Fibroblast of mammary gland (primary cell): ENCODE measurements at places on chromosomes 3 and 15.
A peak's percentile ranks its signal among the peaks of the same experiment; 100 is the strongest.

DNA sequence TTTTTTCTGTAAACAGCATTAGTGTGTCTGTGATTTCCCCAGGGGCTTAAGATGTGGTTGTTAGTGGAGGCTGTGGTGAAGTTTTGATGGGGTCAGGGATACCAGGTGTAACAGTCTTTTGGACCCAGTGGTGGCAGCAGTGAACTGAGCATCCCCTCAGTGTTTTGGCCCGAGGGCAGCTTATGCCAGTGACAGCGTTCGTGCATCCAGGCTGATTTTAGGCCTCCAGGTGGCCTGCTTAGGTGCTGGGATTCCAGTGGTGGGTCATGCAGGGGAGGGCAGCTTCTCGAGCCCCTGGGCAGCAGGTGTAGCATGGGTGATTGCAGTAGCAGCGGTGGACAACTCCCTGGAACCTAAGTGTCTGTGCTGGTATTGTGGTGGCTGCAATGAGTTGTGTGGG is 29.2 kb downstream of the STT3B start:
- no peak for DNase-seq

DNA sequence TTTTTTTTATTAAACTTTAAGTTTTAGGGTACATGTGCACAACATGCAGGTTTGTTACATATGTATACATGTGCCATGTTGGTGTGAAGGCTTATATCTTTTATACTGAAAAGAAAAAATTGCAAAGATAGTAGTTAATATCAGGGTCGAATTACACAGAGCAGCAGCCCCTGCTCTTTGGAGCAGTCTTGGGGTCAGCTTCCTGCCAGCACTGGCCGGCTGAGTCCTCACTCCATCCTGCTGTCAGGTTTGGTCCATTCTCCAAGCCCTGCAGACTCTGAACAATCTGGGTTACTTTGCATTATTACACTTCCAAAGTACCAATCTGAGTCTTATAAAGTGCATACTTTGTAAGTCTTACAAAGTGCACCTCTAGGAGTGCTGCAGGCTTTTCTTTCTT is 66.0 kb downstream of the COL8A1 start:
- DNase-seq = no peak

- DNase-seq = peak; percentile 24
Observed at GRCh38 chr3:64958199-64958843, 270.5 kb upstream of the ADAMTS9 start.

DNA sequence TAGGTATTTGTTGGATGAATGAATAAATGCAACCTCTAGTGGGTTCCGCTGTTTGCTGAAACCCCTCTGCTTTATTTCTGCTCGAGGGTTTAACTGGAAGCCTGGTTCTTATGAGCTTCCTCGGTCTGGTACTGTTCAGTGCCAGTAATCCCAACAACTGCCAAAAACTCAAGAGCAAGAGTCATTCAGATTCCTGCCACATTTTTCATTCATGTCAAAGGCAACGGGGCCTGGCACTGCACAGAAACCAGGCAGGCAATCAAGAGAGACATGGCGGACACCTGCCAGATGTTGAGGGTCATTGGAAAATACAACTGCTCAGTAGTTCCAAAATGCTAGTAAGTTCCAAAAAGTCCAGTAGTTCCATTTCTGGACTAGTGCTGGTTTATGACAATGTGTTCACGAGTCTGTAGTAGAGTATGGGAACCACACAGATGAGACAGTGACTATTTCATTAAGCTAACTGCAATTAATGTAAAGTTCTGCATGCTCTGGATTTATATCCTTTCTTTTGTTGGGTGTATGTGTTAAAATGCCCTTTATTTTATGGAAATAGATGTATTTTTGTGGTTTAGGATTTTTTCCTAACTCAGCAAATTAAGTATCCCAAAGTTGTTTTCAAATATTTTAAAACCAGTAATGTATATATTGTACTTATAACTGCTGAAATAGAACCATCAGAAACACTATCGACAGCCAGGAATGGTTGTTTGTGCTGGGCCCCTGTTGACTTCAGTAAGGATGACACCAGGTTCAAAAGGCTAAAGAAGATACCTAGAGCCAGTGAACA is 22.7 kb upstream of the TMEM41A start:
- no peak for DNase-seq

DNA sequence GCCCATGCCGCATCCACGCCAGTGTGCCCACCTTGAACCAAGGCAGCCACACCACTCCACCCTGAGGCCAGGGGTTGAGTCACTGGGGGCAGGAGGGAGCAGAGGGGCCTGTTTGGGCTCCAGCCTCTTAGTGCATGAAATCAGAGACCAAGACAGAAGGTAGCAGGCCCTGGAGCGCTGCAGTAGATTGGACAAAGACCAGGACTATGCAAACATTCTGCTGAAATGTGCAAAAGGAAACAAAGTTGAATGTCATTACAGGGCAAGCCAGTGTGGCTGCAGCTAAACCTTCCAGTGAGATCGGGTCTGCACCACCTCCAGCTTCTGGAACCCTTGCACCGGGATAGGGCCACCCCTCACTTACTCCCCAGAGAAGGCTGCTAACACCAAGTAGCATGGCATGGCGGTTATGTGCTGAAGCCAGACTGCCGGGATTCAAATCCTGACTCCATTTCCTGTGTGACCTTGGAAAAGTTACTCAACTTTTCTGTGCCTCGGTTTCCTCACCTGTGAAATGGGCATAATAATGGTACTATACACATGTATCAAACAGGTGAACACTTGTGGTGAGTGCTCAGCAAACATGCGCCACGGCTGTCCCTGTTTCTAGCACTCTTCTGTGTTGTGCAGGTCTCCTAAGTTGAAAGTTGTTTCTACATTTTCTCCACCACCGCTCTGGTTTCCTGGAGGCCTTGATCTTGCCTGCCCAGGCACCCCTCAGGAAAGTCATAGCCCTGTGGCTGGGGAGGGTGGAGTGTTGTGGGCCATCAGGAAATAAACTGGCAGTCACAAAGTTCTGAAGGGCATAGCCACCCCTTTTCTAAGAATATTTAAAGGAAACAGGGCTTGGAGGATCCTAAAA is 25.0 kb upstream of the GP9 start:
- DNase-seq = no peak

DNA sequence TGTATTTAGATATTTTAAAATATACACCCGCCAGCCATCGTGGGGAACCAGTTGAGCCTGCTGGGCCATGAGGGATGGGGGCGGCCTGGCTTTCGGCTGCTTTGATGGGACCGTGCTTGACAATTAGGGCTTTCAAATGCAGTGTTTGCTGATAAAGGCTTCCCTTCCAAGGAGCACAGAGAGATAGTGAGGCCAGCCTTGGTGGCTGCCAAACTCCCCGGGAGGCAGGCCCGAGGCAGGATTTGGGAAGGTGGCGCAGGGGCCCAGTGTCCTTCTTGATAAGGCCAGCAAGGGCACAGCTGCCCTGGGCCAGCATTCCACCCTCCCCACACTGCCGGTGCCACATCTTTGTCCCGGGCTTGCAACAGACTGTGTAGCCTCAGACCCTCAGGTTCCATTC is 75.6 kb downstream of the LINGO1 start:
- no peak for DNase-seq

GRCh38 chr3:112111785-112112402 is 21.2 kb downstream of the GCSAM start:
- peak; percentile 75 for DNase-seq

DNA sequence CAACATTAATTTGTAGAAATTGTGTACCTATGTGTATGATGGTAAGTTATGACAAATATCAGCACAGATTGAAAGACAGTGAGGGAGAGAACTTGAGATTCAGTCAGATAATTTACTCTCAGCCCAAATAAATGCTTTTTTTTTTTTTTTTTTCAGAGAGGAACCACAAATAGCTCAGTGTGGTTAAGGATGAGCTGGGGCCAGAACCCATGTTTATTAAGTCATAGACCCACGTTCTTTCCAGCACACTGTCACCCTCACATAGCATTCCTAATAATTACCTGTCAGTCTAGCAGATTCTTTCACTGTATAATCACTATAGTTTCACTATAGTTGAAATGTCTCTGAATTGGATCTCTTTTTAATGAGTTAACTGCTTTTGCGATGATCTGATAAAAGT is 246.1 kb downstream of the ZIC1 start:
- DNase-seq = peak; percentile 56

- no peak for DNase-seq
Observed at GRCh38 chr15:100898152-100898490, 18.5 kb downstream of the ALDH1A3 start.

DNA sequence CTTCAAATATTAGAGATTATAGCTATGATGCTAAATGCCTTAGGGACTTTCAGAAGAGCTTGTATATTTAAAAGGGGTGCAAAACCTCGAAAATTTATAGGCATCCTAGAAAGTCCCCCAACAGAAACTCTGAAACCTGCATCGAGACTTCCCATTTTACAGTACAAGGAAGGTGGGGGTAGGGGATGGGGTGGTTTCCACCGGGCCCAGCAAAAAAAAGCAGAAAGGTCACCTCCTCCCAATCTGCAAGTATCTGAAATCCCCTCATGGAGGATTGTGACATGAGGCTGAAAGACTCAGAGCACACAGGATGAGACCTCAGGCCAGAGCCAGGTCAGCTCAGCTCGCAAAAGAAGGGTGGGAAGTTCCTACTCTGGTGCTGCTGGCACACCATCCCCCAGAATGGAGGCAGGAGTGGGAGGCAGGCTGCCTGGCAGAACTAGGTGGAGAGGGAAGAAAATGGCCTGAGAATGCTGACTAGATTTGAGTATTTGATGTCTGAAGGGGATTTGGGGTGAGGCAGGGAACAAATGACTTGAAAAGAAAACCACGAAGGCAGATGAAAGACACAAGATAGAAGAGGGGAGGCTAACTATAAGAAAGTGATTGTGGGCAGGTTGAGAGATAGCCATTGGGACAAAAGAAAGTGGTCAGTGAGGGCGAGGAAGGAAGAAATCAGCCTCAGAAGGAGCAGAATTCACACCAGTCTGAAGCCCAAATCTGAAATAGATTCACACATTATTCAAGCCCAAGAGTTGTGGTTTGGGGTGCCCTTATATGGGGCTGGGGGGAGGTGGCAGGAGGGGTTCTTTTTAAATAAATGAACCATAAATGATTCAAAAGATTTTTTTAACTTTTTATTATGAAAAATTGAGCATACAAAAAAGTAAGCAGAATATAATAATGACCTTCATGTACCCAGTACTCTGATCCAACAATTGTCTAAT is 22.5 kb upstream of the TSC22D2 start:
- no peak for DNase-seq

- DNase-seq = no peak
Observed at GRCh38 chr3:42991341-42992315, 12.5 kb downstream of the GASK1A start.

GRCh38 chr3:105394177-105394576 is 27.5 kb downstream of the ALCAM start:
- DNase-seq = no peak

- no peak for DNase-seq
Observed at GRCh38 chr15:101255051-101255395, 3.2 kb upstream of the CHSY1 start.

DNA sequence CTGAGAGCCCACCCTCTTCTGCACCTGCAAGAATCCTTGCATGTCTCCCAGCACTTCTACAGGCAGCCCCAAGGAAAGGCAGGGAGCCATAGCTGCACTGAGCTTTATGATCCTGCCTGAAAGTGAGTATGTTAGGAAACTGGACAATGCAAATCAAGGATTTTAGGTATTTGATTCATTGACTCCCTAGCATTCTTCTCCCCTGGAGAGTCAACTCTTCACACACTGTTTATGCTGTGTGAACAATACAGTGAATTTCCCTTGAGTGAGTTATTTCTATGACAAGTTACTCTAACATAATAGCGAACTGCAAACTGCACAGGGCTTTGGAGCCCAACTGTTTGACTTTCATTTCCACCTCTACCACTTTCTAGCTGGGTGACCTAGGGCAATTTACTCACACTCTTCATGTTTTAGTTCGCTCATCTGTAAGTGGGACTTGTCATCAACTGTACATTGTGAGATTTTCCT is 96.0 kb upstream of the PHLDB2 start:
- no peak for DNase-seq

DNA sequence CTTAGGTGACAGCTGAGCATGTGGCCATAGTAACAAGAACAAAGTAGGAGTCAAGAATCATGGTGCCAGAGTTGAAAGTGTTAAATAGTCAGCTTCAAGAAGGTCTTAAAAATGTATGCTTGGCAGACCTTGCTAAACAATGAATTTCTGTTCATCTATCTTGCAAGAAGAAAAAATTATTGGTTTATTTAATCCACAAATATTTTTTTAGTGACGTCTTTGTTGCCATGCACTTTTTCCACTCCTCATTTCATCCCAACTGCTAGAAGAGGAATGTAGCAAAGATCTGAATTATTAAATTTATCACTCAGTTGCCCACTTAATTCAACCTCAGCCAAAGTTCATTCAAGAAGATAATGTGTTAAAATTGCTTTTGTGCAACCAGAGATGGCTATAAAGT is 3.2 kb upstream of the SLC4A7 start:
- no peak for DNase-seq

GRCh38 chr3:47024932-47025331 is 45.5 kb downstream of the NBEAL2 start:
- DNase-seq = peak; percentile 33

DNA sequence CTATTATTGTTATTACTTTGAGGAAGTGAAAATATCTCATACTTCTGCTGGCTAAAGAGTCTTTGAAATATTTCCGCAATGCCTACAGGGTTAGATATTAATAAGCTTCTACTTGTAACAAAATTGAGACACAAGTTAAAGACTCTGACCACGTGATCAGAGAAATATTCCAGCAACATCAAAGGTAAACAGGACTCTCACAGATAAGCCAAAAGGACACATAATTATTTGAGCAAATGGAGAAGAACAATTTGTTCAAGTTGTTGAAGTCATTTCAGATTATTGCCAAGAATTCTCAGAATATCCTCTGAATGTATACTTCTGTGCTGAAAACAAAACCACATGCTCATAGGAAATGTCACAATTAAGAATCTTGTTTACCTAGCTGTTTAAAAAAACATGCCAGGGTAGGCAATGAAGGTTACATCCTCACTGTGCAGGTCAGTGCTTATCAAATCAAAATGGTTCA is 225.8 kb upstream of the ALCAM start:
- DNase-seq = peak; percentile 13

- DNase-seq = no peak
Observed at GRCh38 chr15:65795663-65796216, 3.6 kb upstream of the DENND4A start.

DNA sequence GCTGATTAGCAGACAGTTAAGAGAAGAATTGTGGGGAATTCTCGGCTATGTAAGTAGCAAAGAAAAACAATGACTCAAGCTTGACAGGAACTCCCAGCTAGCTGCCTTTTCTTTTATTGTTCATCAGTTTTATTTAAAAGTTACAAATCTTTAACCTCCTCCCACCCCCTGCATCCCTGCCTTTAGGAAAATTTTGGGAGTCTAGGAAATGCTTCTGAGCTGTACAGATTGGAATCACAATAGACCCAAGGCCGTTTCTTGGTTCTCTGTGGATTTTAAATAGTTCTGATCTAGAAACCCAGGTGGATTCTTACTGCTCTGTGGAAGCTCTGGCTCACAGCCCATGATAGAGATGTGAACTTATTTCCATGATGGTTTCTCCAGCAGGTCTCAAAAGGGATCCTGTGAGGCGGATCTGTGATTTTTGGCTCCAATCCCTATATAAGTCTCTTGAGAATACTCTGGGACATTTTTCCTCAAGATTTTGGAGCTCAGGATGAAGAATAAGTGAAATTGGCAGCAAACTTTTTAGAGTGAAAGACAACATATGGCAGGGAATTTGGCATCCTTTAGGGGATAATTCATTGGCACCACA is 312.3 kb downstream of the EPHA3 start:
- no peak for DNase-seq
